ENCODE measurements at places on chromosomes 12 and 14.

DNA sequence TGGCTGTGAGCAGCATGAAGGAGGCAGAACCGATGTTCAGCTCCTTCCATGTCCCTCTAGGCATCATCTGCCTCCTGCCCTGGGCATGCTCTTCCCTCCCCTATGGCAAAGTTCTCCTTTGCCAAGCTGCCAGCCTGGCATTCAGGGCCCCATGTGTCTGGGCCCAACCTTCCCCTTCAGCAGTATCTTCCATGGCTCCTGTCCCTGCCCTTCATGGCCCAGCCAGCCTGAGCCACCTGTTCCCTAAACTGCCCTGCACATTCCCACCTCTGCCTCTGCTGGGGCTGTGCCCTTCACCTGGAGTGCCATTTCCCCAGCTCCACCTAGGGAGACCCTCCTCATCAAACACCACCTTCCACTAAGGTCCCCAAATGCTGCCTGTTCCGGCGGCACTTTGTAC is 74.0 kb upstream of the TCL1A start:
- DNase-seq, result no peak

DNA sequence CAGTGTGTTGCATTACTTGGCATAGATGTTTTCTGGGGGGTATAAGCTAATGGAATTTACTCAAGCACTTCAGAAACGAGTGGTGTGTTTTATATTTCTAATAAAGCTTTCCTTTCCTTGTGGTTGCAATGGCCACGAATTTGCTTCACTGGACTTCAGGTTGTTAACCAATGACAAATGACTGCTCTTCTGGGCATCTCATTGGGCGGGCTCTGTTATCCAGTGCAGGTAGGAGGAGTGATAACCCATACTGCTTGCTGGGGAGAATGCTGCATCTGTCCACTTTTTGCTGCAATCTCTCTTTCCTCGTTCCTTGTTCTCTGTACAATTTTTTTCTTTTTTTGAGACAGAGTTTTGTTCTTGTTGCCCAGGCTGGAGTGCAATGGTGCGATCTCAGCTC is 80.0 kb upstream of the RPH3A start:
- no peak for DNase-seq

DNA sequence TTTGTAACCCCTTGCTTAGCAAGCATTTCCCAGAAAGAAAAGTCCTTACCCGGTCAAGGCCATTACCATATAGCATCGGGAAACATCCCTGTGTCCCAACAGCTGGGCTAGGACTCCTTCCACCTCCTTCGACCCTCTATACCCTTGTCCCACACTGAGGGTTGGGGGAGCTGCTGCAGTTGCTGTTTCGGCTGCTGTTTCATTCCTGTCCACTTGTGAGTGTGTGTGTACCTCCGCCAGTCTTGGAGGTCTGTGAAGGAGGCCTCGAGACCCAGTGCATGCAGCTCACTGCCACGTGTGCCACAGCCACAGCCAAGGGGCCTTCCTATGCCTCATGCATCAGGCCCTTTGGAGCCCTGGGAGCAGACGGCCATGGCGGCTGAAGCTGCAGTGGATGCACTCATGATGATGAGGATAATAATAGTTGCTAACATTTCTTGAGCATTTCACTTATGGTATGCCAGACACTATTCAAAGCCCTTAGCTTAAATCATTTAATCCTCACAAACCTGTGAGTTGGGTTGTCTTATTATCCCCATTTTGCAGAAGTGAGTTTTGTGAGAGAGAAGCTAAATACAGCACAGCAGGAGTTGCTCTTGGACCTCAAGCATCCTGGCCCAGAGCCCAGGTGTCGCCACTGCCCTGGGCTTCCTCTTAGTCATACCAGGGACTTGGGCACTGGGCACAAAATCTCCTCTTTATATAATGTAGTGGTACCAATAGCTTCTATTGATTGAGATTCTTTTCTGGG is 156.5 kb downstream of the PRKCH start:
- no peak for DNase-seq

GRCh38 chr12:28794211-28794610 is 354.9 kb upstream of the FAR2 start:
- DNase-seq, result peak; percentile 5

GRCh38 chr14:61147381-61147821 is 133.7 kb downstream of the TMEM30B start:
- peak; percentile 54 for DNase-seq

DNA sequence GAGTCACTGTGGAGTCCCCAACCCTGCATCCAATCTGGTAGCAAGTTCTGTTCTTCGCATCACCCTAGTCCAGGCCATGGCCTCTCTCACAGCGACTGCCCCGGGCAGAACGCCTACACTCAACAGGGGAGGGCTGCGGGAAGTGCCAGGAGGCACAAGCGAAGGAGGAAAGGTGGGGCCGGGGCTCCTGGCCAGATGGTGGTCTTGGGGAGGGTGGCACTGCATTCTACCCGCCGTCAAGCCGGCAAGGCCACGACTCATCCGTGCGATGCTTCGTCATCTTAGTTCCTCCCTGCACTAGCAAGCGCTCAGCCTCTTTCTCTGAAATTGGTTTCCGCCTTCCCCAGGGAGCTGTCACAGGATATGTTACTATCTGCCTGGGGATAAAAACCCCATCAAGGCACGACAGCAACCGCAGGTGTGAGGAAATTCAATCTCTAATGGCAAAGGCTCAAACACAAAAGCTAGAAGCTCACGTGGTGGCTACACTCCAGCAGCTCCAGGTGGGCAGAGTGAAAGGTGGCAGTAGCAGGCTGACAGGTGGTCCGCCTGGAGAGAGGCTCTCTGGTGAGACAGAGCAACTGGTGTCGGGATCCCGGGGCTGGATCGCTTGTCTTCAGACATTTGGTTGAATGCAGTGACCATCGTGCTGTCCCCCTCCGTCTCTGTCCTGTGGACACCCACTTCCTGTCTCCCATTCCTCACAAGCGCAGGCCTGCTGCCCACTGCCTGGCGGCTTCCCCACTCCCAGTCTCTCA is 34.1 kb downstream of the ACADS start:
- no peak for DNase-seq

DNA sequence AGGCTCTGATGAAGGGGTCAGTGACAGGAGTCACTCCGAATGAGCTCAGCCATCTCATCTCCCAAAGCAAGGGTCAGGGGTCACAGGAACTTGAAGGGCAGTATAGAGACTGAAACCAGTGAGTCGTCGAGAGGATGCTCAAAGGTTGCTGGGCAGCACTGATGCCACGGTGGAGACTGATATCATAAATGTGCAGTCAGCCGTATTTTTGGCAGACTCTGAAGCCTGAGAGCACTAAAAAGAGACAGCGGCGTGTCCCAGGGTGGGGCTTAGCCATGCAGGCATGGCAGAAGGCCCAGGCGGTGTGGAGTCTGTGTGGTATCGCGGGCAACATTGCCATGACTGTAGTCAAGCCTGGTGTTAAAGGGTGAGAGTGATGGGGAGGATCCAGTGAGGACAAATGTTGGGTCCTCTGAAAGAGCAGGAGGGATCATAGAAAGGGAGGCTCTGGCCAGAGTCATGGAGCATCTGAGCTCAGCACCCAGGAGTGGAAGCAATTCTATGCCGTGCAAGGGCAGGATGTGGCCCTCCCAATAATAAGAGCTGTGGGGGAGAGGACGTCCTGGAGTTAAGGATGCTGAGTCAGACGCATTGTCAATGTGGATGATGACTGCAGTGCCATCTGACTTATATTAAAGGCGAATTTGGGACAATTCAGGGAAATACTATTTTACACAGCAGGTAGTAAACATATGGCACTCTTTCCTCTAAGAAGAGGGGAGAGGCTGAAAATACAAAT is 241.2 kb upstream of the FKBP4 start:
- no peak for DNase-seq

GRCh38 chr14:90042496-90043252 is 19.1 kb upstream of the KCNK13 start:
- DNase-seq, result no peak

DNA sequence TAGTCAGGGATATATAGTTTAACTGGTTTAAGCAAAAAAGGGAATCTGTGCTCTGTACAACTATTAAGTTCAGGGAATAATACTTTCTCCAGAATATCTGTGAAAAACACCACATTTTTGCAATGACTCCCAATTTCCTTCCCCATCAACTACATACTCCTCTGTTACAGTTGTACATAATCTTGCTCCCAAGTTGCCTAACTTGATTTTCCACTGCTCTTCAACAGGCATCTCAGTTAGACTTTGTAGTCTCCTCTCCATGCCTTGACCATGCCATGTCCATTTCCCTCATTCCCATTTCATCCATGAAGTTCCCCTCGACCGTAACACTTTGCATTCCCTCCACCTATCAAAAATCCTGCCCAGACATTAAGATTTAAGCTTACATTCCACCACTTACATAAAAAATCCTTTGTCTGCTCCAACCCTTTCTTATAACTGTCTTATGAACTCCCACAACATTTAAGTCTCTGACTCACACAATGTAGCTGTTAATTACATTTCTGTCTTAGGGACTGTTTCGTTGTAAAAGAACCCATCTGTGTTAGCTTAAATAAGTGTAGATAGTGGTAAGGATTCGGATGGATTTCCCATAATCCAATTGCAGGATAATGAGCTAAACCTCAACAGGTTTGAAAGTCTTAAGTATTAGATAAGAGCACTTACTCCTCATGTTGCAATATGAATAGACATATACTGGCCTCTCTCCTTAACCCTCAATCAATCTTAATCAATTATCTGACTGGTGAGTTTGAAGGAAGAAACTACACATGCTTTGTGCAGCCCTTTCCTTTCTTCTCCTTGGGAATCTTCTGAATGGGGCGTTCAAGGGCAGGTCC is 156.5 kb downstream of the PAWR start:
- no peak for DNase-seq

GRCh38 chr12:70467918-70468733 is 102.0 kb downstream of the KCNMB4 start:
- no peak for DNase-seq

GRCh38 chr12:54378796-54379397 is 5.6 kb downstream of the ZNF385A start:
- no peak for DNase-seq

DNA sequence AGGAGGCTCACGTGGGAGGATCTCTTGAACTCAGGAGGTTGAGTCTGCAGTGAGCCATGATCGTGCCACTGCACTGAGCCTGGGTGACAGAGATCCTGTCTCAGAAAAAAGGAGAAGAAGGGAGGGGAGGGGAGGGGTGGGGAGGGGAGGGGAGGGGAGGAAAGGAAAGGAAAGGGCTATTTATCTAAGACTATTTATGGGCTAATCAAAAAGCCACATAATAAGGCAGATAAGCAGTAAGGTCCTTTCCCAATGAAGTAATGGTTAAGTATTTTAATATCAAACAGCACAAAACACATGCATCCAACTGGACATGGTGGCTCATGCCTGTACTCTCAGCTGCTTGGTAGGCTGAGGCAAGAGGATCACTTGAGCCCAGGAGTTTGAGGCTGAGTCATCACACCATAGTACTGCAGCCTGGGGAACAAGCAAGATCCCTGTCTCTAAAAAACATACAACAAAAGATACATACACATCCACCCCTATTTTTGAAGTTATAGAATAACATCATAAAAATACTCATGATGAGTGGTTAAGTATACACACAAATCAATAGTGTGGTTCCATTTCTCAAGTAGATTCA is 9.7 kb downstream of the PAWR start:
- no peak for DNase-seq

GRCh38 chr12:49197256-49197655 is 8.4 kb upstream of the TUBA1A start:
- no peak for DNase-seq

DNA sequence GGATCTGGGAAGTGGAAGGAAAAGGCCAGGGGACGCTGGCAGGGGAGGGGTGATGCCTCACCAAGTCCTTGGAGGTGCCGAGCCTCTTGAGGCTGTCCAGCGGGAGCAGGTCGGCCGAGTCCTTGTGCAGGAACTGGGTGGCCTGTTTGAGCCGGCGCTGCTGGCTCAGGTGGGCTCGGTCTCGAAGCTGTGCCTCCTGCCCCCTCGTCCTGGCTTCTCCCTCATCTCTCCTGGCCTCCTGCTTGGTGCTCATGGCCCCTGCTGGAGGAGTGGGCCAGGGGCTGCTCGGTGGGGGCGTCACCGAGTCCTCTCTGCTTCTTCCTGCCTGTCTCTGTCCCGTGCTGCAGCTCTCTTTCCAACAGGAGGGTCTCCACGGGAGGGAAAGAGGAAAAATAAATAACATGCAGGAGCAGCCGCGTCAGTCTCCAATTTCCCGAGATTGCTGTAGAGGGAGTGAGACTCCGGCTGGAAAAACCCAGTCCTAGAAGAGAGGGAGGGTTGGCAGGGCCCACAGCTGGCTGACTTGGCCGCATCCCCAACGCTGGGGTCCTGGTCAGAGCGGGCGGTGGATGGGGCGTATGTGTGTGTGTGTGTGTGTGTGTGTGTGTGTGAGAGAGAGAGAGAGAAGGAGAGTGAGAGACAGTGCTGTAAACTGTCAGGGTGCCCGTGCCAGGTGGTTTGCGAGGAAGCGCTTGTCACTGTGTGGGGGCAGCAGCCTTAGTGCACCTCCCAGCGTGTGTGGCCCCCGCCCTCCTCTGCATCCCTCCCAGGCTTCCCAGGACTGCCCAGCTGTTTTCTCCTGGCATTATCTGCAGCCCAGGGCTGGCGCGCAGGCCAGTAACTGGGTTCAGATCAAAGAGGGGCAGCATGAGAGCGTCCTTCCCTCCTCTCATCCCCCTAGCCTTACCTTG is at the start of gene NRIP2:
Gene NRIP2 (minus strand): TSS at position 455 of the 911 bp plus-strand sequence. CDS start 52 bp downstream, at position 403.
- DNase-seq, result peak; percentile 51

DNA sequence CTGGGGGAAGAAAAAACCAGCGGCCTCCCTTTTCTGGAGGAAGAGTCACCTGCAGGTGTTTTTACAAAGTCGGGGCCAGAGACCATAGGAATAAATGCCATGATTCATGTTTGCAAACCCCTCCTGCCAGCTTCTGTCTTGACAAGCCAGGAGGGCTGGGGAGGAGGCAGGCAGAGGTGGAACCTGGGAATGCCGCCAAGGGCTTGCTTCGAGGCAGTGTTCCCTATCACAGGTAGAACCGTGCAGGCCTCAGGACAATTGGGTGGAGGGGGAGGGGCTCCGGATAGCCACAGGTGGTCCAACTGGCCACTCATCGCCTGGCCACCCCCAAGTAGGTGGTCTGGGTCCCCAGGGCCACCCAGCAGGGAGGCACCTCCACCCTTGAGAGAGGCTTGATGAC is 14.2 kb upstream of the DLK1 start:
- no peak for DNase-seq

- no peak for DNase-seq
Observed at GRCh38 chr14:96960598-96961116, 163.5 kb downstream of the VRK1 start.

All from skin of body (tissue), 3 donors.